ENCODE measurements at places on chromosomes 16 and 17.

- DNase-seq = no peak
These were observed 5.1 kb upstream of the PLXDC1 start for GRCh38 chr17:39156491-39156890.

- DNase-seq = no peak
These were observed 5.5 kb downstream of the SEC14L1 start for GRCh38 chr17:77146246-77146632.

GRCh38 chr16:19301931-19302330, 16.4 kb downstream of the CLEC19A start:
- no peak for DNase-seq

- DNase-seq = no peak
These were observed 133.4 kb upstream of the DYNLRB2 start for GRCh38 chr16:80407265-80407987.

DNA sequence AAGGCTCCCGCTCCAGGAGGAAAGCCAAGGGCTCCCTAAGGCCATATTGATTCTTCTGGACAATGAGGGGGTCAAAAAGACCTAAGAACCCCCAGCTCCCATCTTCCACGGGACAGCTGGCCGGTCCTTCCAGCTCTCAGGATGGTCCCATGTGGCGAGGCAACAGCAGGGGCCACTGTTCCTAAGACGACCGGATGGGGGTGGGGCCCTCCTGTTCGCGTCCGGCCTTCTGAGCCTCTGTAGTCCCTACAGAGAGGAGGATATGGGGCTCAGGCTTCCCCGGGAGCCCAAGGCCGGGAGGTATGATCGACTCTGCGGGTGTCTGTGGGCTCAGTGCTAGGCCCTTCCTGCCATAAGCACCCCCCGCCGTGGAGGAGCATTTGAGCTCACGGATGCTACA, 6.0 kb upstream of the DCXR start:
- DNase-seq = no peak

DNA sequence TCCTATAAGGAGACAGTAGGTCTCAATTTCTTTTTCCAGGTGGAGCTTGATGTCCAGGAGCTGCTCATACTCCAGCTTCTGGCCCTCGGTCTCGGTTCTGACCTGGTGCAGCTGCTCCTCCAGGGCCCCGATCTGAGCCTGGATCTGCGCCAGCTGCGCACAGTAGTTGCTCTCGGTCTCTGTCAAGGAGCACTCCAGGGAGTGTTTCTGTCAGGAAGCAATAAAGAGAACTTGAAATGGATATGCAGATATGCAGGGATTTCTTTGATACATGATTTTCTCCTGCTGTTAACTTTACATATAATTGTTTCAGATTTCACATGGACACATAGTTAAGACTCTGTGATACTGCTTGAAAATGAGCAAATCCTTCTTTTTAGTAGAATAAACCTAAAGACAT, 4.7 kb downstream of the KRT25 start:
- no peak for DNase-seq

- no peak for DNase-seq
These were observed 10.6 kb downstream of the TBX4 start for GRCh38 chr17:61462719-61463315.

DNA sequence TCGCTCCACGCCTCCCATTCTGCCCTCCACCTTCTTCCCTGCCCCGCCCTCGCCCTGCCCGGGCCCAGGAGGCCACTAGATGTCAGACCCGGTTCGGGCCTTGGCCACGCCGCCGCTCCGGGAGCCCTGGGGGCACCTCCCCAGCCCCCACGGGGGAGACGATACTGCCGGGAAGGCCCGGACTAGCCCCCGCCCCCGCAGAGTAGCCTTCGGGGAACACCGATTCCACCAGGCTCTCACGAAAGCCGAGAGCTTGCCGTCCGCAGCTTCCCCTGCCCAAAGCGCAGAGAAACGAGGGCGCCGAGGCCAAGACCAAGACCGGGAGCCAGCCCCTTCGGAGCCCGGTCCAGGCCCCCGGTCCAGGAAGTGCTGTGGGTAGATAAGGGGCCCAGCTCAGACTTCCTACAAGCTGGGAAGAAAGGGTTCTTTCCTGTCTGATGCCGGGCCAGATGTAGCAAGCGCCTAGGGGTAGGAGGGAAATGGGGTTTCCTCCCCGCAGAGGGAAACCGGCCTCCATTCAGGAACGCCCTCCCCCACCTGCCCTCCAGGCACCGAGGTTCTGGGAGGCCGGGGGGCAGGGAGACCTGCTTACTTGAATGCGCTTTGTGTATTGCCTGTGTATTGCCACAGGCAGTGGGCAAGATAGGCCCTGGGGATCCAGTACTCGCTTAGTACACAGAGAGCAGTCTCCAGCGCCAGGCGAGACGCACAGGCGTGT, 806 bp upstream of the CYB561 start:
- peak; percentile 28 for DNase-seq

- DNase-seq = no peak
These were observed 34.1 kb downstream of the MAP2K6 start for GRCh38 chr17:69448431-69449102.

GRCh38 chr17:41492351-41492750, 2.6 kb upstream of the KRT36 start:
- no peak for DNase-seq

GRCh38 chr17:38898291-38898679, 27.1 kb upstream of the LASP1NB start:
- no peak for DNase-seq

- DNase-seq = no peak
These were observed 42.1 kb downstream of the NT5M start for GRCh38 chr17:17345294-17345597.

DNA sequence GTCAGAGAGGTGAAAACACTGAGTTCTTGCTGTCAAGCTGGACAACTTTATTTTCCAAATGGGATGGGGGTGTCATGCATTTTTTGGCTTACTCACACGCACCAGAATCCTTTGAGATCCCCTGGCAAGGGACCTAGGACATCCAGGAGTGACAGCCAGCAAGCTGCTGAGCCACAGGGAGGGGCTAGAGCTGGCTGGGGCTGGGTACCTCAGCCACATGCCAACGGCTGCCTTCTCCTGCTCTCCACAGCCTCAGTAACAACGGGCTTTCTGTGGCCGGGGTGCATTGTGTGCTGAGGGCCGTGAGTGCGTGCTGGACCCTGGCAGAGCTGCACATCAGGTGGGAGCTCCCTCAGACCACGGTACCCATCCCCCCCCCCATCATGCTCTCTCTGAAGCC, 47.6 kb downstream of the NLRC5 start:
- DNase-seq = no peak

DNA sequence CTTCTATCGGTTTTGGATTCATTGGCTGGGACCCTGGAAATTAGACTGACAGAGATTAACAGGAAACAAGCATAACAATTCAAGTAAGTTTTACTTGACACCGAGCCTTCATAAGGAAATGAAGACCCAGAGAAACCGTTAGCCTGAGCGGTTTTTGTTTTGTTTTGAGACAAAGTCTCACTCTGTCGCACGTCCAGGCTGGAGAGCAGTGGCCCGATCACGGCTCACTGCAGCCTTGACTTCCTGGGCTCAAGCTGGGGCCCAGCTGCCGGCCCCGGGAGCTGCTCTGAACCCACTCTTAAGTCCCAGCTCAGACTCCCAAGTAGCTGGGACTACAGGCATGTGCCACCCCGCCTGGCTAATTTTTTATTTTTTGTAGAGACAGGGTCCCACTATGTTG, 321.3 kb downstream of the SEC14L1 start:
- no peak for DNase-seq

Data from stimulated activated CD4-positive, alpha-beta T cell treated with anti-CD3 and anti-CD28 coated beads, Interleukin-4, amount 100 ng/mL, for 48 hours (primary cell).